ENCODE measurements at places on chromosomes 16 and 17.

GRCh38 chr16:81686391-81687130 is 92.5 kb upstream of the PLCG2 start:
- no peak for DNase-seq

GRCh38 chr17:81440511-81441244 is 45.4 kb downstream of the BAHCC1 start:
- no peak for DNase-seq

GRCh38 chr16:23827057-23827456 is 8.7 kb upstream of the PRKCB start:
- no peak for DNase-seq

DNA sequence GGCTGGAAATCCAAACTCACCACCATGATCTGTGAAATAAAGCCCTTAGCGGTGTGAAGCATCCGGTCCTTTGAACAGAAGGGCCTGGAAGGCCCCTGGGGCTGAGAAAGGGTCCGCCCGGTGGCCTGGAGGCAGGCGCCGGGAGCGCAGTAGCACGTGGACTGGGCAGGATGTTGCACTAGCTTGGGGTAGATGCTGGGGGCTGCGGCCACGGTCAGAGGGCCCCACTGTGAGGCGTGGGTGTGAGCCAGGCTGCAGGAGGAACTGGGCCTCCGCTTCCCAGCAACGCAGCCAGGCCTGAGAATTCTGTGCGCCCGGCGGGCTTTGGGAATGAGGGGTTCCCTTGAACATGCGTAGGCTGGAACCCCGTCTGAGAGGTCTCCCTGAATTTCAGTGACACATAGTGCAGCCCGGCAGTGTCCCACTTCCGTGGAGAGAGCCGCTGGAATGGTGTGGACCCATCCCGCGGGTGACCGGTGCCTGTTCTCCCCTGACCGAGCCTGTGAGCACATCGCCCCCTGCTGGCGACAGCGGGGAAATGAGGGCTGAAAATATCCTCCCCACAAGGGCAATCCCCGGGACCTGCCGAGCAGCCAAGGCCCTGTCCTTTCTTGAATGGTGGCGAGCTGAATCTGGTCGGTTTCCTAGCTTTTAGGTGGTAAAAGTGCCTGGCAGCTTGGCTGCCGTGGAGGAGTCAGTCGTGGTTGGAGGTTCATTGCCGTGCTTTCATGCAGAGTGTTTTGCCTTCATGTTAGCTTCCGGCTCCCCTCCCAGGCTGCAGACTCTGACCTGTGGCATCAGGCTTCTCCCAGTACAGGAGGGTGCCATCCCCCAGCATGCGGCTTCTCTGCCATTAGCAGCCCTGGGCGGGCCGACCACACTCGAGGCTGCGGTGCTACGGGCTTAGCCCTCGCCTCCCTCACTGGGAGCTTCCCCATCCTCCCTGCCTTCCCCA is 43.8 kb downstream of the DNAJA2 start:
- DNase-seq: peak; percentile 58

- no peak for DNase-seq
Observed at GRCh38 chr17:81537856-81538555, 9.8 kb downstream of the FSCN2 start.

DNA sequence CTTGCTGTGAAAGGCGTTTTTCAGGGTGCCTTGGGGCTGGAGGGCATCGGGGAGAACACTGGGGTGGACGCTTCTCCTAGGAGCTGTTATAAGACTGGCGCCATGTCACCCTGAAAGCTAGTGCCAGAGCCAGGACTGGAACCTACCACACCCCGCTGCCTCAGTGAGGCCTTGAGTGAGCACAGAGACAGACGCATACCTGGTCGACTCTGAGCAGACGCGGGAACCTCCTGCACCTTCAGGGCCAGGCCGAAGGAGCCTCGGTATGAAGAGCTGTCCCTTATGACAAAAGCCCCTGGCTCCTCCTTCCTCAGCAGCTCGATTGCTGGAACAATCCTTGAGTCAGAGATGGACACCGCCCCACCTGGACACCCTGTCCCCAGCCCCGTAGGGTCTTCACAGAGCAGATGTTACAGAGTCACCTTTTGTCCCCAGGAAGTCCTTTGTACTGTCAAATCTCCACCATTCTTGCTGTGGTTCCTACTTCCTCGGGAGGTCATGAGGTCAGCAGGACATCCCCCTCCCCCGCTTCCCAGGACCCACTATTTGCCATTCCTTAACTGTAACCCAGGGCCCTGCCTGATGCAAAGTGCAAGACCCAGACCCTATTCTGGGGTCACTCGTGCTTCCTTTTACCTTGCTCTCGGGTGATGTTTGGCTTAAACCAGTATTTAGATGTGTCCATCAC is 17.0 kb downstream of the TNS4 start:
- no peak for DNase-seq

- no peak for DNase-seq
Observed at GRCh38 chr17:74185571-74186185, 17.8 kb upstream of the RPL38 start.
